Calu3 (cell line): ENCODE measurements at places on chromosomes 13 and 19.
A peak's percentile ranks its signal among the peaks of the same experiment; 100 is the strongest.

GRCh38 chr13:53201454-53202225 lies 173.0 kb downstream of the OLFM4 start:
- no peak for DNase-seq

- no peak for DNase-seq
These were observed 257.3 kb upstream of the MAB21L1 start for GRCh38 chr13:35733827-35734226.

- DNase-seq, result no peak
These were observed 134.1 kb downstream of the LACC1 start for GRCh38 chr13:44013758-44014291.

DNA sequence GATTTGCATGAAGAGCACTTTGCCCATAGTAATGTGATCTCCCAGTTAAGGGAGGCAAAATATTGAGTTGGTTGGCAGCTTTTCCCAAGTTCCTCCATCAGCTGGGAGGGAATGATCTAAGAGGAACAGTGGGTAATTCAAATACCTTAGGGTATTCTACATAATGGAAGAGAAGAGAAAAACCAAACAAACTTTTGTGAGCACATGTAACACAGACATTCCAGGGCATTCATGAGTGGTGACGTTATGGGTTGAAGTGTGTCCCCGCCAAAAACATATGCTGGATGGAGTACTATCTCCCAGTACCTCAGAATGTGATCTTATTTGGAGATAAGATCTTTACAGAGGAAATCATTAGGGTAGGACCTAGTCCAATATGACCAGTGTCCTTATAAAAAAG lies 220.1 kb downstream of the FOXO1 start:
- DNase-seq, result no peak

DNA sequence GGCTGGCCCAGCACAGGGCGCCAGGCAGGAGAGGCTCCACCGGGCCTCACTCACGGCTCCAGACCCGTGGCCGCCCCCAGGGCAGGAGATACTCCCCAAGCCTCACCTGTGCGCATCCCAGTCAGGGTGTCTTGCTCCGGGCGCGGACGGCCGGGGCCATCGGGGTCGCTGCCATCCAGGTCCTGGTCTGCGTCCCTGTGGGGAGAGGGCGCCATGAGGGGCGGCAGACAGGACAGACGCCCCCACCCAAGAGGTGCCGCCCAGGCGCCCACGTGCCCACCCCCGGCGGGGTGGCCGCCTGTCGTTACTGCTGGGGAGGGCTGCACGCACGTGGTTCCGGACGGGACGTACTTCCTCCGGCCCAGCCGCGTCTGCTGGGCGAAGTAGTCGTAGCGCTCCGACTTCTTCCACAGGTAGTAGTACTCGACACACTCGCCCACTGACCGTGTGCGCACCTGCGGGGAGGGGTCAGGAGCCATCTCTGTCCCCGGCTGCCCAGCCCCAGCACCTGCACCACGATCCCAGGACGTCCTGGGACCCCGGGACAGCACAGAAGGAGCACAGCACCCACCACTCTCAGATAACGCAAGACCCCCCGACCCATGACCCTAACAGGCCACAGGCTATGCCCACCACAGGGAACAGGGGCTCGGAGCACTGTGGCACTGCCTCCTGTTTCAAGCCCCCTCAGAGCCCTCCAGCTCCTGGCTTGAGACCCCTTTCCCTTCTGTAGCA lies 17.4 kb upstream of the PLPP2 start:
- no peak for DNase-seq

- DNase-seq, result no peak
These were observed 108.8 kb downstream of the TBC1D4 start for GRCh38 chr13:75372923-75373841.

DNA sequence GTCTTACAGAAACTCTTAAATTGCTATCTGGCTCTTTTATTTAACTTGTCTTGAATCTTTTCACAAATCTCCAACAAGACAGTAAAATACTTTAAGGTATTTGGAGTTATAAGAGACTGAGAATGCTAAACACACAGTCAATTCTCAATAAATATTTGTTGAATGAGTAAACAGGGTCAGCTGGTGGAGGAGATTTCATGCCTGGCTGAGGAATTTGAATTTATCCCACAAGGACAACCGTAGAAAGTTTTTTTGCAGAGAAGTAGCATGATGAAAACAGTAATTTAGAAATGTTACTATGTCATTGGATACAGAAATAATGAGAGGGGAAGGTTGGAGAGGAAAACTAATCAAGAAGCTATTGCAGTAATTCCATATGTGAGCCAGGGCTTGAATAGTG lies 1223.7 kb downstream of the PCDH17 start:
- no peak for DNase-seq

DNA sequence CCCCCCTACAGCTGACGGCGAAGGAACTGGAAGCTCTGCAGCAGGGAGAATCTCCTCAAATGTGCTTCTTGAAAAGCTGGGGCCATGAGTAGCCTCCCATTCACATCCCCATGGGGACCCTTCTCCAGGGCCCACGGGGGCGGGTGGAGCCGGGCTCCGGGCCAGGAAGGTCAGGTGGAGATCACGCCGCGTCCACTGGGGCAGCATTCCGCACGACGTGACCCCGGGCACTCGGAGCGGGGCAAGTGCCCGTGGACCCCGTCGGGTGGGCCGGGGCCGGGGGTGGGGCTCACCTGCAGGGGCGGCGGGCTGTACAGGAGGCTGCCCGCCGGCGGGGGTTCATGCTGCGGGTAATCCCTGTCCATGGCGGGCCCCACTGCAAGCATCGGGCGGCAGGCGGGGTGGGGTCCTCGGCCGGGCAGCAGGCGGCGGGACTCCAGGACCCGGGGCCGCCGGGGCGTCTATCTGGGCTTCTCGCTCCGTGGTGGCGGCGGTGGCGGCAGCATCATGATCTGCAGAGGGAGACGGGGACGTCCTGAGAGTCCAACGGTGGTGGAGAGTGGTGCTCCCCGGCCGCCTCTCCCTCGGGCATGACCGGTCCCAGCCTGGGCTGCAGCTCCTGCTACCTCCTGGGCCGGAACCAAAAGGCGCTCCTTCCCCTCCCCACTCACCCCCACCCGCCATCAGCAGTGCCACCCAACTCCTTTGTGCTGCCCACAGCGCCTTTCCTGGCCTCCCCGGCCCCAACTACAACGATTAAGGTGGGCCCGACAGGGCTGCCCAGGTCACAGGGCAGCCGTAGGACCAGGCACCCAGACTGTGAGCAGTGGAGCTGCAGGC lies 20.0 kb downstream of the SBNO2 start:
- no peak for DNase-seq

GRCh38 chr19:10637894-10638293 lies 12.5 kb downstream of the SLC44A2 start:
- no peak for DNase-seq

DNA sequence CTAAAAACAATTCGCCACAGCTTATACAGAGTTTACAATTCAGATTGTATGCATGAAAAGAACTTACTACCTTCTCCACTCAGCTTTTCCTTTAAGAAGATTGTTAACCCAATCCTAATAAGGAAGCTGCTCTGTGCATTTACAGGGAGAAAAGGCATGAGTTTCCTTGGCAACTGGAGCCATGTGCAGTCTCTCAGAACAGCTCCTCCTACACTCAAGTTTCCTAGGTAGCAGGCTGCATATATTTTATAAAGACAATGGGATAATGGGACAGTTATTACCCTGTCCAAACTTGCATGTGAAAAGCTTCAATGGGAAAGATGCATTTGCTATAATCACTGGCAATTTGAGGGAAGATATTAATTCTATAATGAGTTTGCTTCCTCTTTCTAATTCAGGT lies 125.5 kb upstream of the TRPC4 start:
- no peak for DNase-seq

- no peak for DNase-seq
These were observed 201.9 kb downstream of the RFC3 start for GRCh38 chr13:34019870-34020269.

DNA sequence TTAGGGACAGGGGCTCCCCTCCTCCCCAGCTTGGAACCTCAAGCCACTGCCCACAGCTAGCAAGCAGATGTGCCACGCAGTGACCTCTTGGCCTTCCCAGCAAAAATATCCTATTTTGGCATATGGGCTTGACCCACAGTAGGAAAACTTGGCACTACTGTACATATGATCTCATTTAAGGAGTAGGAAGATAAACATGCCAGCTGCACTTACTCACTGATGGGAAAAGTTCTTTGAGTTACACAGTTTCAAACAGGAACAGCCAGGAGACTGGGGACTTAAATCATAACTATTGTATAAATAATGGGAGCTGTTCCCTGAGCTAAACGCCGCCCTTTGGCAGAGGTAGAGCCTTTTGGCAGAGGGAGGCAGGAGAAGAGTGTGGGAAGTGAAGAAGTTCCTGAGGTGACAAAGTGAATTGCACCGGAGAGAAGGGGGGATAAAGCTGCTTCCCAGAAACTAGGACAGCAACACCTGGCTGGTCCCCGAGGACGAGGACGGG lies 6.1 kb downstream of the SACS start:
- no peak for DNase-seq

GRCh38 chr19:10292206-10292788 lies 2.5 kb downstream of the ICAM5 start:
- peak; percentile 89 for DNase-seq

- no peak for DNase-seq
These were observed 822 bp upstream of the PTPRS start for GRCh38 chr19:5341448-5341820.

- DNase-seq, result no peak
These were observed 34.1 kb upstream of the EDNRB start for GRCh38 chr13:77952737-77953136.

DNA sequence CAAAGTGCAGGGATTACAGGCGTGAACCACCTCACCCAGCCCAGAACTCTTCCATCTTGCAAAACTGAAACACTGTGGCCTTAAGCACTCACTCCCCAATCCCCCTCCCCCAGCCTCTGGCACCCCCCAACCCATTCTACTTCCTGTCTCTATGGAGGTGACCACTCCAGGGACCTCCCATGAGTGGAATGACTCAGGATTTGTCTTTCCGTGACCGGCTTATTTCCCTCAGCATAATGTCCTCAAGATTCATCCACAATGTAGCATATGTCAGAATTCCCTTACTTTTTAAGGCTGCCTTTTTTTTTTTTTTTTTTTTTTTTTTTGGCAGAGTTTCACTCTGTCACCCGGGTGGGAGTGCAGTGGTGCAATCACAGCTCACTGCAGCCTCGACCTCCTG lies 3.6 kb upstream of the F2RL3 start:
- DNase-seq, result no peak

DNA sequence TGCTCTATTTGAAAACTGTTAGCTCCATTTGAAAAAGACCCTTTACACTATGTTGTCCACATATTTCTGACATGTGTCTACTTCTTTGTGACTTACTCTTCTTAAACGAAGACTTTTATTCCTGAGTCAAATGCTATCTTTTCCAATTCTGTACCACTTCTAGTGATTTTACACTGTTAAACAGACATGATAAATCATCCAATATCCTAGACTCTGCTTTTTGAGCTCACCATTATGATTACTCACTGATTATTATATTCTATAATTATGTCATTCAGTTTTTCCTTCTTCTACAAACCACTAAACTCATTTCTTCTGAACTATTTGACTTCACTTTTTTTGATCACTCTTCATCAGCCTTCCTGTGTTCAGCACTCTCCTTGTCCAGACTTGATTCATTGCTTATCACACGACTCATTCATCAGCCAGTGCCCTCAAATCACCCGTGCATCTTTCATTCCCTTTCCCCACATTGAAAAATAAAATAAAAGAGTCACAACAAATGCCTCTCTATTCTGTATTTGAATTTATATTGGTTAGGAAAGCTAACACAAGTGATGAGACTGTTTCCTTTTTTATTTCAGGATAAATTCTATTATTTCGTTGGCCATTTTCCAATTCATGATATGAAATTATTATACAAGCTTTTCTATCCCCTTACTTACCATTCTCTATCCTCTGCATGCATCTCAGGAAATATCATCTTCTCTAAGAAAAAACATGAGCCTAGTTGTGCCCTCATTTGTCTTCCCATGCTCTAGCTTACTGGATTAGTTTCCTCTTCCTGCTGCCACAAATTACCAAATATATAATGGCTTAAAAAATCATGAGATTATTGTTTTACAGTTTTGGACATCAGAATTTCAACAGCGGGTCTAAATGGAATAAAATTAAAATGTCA lies 1482.1 kb upstream of the MIR17HG start:
- no peak for DNase-seq

DNA sequence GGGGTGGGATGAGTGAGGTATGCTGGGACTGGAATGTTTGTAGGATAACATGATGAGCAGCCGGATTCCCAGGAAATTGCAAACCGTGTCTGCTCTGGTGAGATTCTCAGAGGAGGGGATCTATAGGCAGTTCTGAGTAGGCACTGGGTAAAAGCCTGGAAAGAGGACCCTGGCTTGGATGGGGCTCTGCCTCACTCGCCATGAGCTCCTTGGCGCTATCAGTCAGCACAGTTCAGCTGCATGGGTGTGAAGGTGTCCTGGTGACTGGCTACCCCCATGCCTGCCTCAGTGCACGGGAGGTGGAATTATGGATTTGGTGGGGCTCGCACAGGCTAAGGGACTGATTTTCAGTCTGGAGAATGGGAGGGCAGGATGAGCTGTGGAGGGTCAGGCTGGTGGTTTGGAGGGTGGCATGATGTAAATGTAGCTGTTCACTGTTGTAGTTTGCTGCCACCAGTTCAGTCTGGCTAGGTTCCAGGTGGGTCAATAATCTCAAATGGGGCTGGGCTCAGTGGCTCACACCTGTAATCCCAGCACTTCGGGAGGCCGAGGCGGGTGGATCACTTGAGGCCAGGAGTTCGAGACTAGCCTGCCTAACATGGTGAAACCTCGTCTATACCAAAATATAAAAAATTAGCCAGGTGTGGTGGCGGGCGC lies 9.2 kb upstream of the ZNF627 start:
- peak; percentile 4 for DNase-seq

- DNase-seq, result no peak
These were observed 1444.1 kb downstream of the SLITRK5 start for GRCh38 chr13:89115307-89115706.

GRCh38 chr19:1042689-1043511 lies 3.0 kb downstream of the ABCA7 start:
- DNase-seq, result no peak

DNA sequence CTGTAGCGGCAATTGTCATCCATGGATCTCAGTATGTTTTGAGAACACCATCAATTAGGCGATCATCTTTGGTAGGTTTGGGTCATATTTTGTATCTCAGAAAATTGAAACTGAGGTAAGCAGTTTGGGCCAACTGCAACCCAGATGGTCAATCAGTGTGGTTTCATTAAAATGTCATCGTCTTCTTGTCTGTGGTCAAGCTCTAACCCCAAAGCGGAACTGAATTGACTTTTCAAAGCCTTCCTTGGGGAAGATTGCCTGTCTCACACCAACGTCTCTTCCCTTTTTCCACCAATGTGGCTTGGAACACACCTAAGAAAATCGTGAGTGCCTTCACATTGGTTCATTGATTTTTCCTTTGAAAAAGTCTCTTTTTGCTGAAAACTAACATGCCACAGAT lies 56.3 kb upstream of the UBAC2 start:
- DNase-seq, result no peak

GRCh38 chr19:36482876-36483275 lies 6.5 kb downstream of the ZNF566 start:
- no peak for DNase-seq

DNA sequence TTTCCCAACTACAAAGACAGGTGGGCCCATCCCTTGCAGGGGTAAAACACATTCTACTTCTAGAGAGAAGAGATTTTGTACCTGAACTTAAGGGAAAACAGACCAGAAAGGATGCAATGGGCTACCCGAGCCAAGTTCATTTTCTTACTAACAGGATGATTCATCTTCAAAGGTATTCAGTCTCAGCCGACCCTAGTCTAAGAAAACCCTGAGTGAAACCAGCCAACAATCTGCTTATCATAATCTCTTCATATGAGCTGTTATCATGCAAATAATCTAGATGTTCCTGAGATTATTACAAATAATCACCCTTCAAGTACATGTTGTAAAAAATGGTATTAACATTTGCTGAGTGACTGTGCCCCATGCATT lies 15.6 kb downstream of the PABPC3 start:
- DNase-seq, result no peak
